ENCODE measurements at places on chromosomes 5 and 9.

GRCh38 chr5:163509291-163509951 lies 4.0 kb downstream of the MAT2B start:
- DNase-seq, result peak; percentile 65

DNA sequence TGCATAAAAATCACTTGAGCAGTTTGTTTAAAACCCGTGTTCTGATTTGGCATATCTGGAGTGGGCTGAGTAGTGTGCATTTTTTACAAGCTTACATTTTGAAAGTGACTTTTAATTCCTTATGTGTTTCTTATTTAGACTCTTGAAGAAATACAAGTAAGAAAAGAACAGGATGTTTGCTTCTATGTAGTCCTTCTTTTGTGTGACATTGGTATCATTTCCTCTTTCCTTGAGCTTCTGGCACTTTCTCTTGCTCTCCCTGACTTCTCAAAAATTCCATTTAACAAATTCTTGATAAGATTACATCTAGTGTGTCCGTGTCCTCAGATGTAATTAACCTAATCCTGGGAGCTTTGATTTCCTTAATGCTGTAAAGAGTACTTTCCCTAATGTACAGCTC lies 12.5 kb downstream of the GARNL3 start:
- DNase-seq, result no peak

DNA sequence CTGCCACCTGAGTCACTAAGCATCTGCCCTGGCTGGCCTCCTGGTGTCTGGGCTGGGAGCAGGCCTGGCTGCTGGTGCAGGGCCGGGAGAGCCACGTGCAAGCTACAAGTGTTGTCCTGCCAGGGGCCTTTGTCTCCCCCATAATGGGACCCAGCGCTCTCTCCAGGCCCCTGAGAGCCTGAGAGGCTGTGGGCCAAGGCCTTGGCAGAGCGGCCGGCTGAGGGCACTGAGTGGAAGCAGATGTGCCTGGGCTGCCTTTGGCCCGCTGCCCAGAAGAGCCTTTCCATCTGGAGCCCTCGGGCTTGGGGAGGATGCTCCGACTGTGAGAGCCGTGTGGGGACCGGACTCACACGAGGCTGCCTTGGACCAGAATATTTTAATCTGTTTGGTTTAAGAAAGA lies 185.5 kb downstream of the RGS3 start:
- peak; percentile 55 for DNase-seq

DNA sequence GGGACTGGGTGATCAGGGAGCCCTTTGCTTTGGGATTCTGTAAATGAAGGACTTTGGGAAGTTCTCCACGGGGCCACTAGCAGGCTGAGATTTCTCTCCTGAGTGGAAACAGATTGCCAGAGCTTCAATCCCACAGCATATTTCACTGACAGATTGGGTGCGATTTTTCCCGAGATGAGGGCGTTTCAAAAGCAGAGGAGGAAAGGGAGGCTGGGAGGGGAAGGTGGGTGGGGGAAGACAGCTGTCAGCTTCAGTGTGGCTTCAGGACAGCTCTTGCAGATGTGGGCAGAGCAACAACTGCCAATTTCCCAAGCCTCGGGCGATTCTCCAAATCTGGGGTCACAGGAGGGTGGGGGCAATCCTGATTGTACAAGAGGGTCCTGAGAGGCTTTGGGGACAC lies 258.5 kb upstream of the ADRA1B start:
- DNase-seq, result no peak

DNA sequence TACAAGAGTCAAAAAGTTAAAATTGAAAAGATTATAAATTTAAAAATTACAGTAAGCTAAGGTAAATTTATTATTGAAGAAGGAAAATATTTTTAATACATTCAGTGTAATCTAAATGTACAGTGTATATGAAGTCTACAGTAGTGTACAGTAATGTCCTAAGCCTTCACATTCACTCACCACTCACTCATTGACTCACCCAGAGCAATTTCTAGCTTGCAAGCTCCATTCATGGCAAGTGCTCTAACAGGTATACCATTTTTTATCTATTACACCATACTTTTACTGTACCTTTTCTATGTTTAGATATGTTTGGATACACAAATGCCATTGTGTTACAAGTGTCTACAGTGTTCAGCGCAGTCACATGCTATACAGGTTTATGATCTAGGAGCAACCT lies 389.7 kb downstream of the RASEF start:
- no peak for DNase-seq

DNA sequence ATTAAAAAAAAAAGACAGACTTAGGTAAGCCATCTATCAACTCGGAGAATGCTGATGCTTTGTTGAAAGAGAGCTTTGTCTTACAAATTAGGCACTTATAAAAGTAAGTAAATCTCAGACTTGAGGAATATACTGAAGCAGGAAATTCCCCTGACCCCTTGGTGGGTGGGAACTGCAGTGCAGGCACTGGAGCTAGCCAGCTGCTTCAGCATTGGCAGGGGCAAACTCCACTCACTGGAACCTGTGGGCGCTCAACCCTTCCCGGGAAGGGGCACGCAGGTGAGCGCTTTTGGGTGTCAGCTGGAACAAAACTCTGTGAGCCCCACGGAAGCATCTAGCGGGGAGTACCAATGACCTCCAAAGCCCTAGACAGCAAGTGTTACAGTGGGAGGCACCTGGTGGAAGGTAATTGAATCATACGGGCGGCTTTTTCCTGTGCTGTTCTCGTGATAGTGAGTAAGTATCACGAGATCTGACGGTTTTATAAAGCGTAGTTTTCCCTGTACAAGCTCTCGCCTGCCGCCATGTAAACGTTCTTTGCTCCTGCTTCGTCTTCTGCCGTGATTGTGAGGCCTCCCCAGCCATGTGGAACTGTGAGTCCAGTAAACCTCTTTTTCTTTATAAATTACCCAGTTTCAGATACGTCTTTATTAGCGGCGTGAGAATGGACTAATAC lies 628.0 kb upstream of the CDH18 start:
- no peak for DNase-seq

DNA sequence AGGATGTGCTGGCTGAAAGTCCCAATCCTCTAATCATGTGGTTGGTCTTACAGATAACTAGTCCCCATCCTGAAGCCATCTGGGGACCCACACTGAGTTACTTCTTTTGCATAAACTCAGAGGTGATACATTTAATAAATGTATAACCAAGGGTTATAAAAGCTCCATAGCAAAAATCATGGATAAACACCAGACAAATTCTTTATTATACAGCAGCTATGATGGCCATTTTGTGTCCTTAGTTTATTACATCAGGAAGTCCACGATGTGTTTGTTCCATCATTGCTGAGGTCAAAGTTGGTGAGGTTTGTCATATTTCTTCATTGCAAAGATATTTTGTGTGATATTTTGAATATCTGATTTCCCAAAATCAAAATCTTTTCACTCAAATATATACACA lies 80.2 kb downstream of the GCNT1 start:
- DNase-seq, result no peak

DNA sequence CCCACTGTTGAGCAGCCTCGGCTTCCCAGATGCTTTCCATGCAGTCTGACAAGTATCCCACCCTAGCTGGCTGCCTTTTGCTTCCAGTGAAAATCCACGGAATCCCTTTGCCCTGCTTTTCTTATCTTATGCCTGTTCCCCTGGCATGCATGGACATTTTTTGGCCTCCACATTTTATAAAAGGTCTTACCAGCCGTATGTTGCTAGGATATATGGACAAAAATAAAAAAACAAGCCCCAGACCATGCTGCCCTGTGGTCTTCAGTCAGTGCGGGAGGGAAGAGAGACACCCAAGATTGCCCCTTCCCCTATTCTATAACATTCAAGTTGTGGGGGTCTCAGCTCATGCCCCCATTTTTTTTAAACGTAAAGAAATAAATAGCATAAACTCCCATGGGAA lies 129.6 kb downstream of the COL23A1 start:
- DNase-seq, result no peak

- DNase-seq, result no peak
Measured at GRCh38 chr5:67291066-67291465, 94.5 kb upstream of the CD180 start.

DNA sequence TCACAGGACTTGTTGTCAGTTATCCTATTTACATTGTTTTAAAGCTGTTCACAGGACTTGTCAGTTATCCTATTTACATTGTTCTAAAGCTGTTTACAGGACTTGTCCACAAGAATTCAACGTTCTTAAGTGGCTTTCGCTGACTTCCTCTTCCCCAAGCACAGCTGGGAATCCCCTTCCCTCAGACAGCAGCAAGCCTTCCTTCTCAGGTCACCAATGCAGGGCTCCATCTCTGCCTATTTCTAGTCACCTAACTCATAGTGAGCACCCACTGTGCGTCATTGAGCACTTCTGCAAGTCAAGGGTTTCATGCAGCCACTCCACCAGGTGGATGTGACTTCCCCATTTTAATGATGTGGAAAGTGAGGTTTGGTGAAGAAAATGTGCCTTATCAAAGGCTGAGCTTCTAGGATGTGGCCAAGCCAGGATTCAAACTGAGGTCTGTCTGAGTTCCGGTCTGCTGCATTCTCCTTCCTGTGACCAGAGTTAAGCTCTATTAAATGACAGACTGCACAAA lies 109.8 kb upstream of the ZNF462 start:
- DNase-seq, result no peak
